T-helper 22 cell (primary cell): ENCODE measurements at places on chromosomes 5 and 9.

GRCh38 chr9:108609897-108610253, 245.9 kb downstream of the ACTL7B start:
- DNase-seq: no peak

DNA sequence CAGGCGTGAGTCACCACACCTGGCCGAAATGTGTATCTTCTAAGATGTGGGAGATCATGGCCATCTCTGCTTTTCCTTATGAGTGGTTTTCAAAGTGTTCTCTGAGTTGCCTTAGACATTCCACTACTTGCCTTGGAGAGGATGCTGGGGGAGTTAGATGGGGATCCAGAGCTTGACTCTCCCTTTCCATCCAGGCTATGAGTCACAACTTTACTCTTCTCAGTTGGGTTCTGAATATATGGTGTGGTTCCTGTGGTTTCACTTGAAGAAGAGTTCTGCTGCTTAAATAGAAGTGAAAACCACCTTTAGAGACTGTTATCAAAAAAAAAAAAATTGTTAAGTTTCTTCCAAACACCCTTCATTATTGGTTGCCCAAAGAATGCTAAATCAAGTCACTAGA, 217.6 kb downstream of the ZNF608 start:
- DNase-seq: no peak

DNA sequence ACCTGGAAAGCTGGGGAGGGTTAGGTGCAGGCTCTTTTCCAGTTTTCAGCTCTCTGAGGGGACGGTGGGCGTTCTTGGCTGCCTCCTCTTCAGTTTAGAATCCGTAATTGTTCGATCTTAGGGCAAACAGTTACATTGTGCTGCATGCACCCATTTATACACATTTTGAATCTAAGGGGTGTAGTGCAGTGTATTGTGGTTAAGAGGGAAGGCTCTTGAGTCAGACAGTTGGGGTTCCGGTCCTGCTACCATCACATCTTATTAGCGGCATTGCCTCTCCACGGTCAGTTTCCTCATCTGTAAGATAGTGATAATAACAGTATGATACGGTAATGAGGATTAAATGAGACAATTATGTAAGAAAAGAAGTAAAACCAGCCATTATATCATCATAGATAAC, 625 bp downstream of the EXOSC2 start:
- no peak for DNase-seq

- DNase-seq: no peak
Measured at GRCh38 chr9:18544456-18544855, 70.5 kb downstream of the ADAMTSL1 start.

DNA sequence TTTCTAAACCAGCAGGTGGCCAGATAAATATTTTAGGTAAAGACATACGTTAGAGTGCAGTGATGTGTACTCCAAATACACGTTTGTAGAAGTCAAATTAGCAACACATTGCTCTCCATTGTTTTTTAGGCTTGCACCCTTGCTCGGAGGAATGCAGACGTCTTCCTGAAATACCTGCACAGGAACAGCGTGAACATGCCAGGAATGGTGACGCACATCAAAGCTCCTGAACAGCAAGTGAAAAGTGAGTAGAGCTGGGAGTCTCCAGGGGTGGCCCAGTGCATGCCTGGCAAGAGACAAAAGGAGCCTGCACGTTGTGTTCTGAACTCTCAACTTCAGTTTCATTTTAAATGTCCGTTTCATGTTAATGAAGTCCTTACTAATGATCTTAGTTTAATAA, 207.5 kb upstream of the OTULINL start:
- DNase-seq: no peak

GRCh38 chr9:20041697-20042081, 252.9 kb upstream of the SLC24A2 start:
- no peak for DNase-seq

DNA sequence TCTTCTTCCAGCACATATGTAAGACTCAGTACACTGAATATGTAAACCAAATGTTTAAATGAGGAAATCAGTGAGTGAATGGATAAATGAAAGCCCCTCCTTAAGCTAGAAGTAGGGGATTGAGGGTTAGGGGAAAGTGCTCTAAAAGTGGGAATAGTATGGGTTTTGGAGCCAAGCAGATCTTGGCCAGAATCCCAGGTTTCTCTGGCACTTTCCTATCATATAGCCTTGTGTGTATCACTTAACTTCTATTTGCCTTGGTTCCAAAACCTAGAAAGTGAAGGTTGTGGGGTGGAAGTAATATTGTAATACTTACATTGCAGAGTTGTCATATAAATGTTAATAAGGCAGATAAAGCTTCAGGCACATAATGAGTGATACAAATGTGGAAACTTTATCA, 45.0 kb upstream of the SV2C start:
- no peak for DNase-seq

- DNase-seq: no peak
Measured at GRCh38 chr5:55071413-55071812, 31.0 kb upstream of the GZMA start.

GRCh38 chr9:86043999-86044398, 55.4 kb downstream of the GOLM1 start:
- no peak for DNase-seq

DNA sequence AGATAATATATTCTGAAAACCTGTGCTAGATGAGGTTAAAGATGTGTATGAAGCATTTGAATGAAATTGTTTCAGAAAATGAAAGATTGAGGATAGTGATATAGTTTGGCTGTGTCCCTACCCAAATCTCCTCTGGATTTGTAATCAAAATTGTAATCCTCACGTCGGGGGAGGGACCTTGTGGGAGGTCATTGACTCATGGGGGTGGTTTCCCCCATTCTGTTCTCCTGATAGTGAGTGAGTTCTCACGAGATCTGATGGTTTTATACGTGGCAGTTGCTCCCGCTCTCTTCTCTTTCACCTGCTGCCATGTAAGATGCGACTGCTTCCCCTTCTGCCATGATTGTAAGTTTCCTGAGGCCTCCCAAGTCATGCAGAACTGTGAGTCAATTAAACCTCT, 2.0 kb upstream of the TEX48 start:
- DNase-seq: no peak

DNA sequence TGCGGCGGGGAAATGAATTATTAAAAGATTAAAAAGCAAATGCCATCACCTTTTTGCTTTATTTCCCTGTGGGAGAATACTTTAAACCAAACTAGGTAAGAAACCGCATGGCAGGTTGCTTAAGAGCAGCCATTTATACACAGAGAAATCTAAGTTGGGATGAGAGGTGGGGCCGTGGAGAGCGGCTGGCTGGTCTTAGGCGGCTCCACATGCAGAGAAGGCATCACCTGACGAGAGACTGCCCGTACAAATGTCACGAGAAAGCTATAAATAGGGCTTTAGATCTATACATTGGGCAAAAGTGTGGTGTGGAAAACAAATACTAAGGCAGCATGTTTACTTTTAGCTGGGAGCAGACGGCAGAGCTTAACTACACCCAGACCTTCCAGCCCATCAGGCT, 39.4 kb downstream of the MED27 start:
- no peak for DNase-seq

DNA sequence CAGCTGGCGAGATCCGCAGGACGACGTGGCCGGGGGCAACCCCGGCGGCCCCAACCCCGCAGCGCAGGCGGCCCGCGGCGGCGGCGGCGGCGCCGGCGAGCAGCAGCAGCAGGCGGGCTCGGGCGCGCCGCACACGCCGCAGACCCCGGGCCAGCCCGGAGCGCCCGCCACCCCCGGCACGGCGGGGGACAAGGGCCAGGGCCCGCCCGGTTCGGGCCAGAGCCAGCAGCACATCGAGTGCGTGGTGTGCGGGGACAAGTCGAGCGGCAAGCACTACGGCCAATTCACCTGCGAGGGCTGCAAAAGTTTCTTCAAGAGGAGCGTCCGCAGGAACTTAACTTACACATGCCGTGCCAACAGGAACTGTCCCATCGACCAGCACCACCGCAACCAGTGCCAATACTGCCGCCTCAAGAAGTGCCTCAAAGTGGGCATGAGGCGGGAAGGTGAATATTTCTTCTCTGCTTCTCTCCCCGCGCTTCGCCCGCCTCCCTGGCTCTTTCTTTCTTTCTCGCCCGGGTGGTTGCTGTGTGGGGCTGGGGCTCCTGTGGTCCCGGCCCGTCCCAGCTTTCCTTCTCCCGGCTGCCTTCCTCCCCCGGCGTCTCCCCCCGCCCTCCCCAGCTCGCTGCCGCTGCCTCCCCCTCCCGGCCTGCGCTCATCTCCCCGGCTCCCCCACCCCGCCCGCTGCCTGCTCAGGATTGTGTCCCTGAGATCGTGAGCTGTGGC, 2.2 kb downstream of the NR2F1 start:
- DNase-seq: no peak

DNA sequence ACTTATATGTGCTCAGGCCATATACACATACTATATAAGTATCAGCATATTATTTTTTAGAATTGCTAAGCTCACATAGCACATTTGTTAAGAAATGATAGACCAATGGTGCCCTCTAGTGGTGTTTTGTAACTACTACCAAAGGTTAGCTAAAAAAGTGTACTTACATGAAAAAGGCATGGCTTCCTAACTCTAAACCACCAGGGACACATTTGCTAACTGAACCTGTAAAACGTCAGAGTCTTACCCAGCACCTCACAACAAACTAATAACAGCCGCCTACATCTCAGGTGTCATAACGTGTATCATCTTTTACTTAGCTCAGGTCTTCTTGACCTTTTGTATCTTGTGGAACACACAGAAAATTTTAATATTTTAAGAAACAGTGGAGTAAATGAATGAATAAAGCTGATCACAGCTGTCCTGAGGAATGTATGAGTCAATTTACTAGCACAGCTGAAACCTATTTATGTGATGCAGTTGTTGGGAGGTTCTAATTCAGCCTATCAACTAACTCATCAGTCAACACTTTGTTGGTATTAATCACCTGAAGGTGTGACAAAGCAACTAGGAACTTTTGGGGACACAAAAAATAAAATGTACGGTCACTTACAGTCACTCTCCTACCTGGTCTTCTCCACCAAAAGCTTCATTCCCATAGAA, 72.9 kb downstream of the BAAT start:
- no peak for DNase-seq

DNA sequence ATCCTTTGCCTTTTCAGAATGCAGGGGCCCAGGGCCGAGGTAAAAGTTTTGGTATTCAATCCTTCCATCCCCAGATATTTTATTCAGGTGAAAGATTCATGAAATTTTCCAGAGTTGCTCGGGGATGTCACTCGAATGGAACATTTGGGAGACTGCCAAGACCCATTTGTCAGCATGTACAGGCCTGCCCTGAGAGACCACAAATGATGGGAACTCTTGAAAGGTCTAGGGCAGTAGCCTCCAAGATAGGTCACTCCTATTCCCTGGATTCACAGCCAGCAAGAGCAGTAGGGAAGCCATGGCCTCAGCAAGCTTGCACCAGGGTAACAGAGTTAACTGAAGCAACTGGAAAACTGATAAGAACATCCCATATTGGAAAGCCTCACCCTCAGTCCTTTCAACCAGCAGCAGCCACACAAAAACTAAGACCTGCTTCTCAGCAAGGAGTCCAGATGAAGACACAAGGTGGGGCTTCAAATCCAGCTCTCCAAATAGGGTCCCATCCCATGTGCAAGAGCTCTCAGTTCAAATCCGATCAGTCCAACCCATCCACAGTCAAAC, 12.5 kb downstream of the CARD6 start:
- DNase-seq: no peak

GRCh38 chr9:119697996-119698395, 328.8 kb upstream of the BRINP1 start:
- DNase-seq: no peak

GRCh38 chr9:129649726-129650679, 8.1 kb upstream of the ASB6 start:
- DNase-seq: no peak

DNA sequence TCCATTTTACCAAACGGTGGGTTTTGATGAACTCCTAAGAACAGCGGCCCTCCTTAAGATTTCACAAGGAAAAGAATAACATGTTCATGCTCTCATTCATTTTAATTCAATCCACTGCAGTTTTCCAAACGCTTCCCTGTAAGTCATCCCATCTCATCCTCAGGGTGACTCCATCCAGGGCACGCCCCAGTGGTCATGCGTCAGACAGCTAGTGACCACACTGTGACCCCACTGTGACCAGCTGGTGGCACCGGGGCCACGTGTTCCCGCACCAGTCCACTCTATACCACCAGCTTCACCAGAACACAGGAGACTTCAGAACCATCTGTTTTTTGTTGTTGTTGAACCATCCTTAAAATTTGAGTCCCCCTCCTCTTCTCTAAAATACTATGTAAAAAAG, 14.3 kb downstream of the ATPSCKMT start:
- no peak for DNase-seq

DNA sequence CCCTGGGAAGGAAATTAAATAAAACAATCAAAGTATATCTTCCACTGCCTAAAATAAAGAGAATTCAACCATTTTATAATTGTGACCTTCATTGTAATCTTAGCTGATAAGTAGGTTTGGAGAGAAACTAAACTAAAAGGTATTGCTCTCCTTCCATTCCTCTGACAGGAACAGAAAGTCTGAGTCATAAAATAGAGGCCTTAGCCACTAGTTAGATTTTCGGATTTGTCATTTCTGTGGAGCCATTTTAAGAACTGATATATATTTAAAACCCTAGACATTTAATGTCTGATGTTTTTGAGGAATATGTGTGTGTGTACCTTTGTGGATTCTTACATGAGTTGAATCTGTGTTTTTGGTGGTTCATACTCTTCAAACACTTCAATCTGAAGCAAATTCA, 11.8 kb upstream of the TMC1 start:
- DNase-seq: no peak

DNA sequence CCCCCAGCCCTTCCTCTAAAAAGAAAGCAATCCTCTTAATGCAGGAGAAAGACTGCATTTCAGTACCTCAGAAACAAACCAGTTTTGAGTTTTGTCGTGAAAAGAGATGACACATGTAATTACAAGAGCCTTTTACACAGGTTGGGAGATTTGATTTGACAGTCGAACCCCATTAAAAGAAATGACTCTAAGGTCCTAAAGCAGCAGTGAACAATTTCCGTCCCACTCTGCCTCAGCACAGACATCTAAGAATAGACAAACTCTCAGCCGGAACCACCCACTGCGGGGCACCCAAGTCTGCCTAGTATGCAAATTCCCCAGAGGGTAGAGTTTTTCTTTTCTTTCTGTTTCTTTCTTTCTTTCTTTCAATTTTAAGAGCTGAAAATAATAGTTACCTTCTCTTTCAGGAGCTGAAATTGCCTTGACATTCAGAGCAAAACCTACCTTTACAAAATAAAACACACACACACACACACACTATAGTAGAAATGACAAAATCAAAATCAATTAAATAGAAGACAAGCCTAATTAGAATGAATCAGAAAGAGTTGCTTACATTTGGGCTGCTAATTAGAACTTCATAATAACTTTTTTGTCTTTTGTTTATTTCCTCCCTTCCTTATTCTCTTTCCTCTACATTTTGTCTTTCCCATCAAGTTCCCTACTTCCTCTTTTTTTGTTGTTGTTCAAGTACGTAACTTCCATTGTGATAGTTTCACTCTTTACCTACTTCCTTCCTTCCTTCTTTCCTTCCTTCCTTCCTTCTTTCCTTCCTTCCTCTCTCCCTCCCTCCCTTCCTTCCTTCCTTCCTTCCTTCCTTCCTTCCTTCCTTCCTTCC, 65.1 kb downstream of the BASP1 start:
- no peak for DNase-seq

GRCh38 chr9:286071-286740, 71.5 kb downstream of the DOCK8 start:
- no peak for DNase-seq
